ENCODE measurements at places on chromosomes 3 and 15. TPM values are rescaled to one million over a fixed set of nuclear protein-coding genes. Genes with fewer than 3 reads are reported as not detected.

TPRA1 gene
- 15.5 TPM for total RNA-seq

CCDC13 gene
- 5.1 TPM for total RNA-seq

KCNAB1 gene
- 23.8 TPM for total RNA-seq

STRA6 gene
- total RNA-seq, result 6.7 TPM

PHLDB2 gene
- total RNA-seq, result 5.8 TPM

TGM4 gene
- not detected for total RNA-seq

PCYT1A gene
- 35.8 TPM for total RNA-seq

LRTM1 gene
- total RNA-seq, result not detected

CFAP100 gene
- 6.5 TPM for total RNA-seq

COMMD2 gene
- 66.7 TPM for total RNA-seq

PIGZ gene
- 5.1 TPM for total RNA-seq

GUCA1C gene
- not detected for total RNA-seq

LACTB gene
- total RNA-seq, result 16.1 TPM

PRSS50 gene
- total RNA-seq, result not detected

PLSCR4 gene
- 30.2 TPM for total RNA-seq

PRR23B gene
- not detected for total RNA-seq

PLOD2 gene
- total RNA-seq, result 45.0 TPM

SOX14 gene
- total RNA-seq, result 1.4 TPM

TGM5 gene
- total RNA-seq, result not detected

GPR62 gene
- 0.46 TPM for total RNA-seq

NEIL1 gene
- total RNA-seq, result 17.1 TPM

CADM2 gene
- 172 TPM for total RNA-seq

CHL1 gene
- 745 TPM for total RNA-seq

IL16 gene
- 1.8 TPM for total RNA-seq

MFN1 gene
- total RNA-seq, result 98.7 TPM

ST8SIA2 gene
- total RNA-seq, result 61.8 TPM

CASR gene
- 0.69 TPM for total RNA-seq

SLC24A5 gene
- total RNA-seq, result 0.92 TPM

PIAS1 gene
- 23.8 TPM for total RNA-seq

TRA2B gene
- total RNA-seq, result 156 TPM

SPINK8 gene
- not detected for total RNA-seq

C3orf85 gene
- not detected for total RNA-seq

OIP5 gene
- total RNA-seq, result 3.9 TPM

SSR3 gene
- 116 TPM for total RNA-seq

ZNF662 gene
- total RNA-seq, result 16.6 TPM

LMOD3 gene
- 0.23 TPM for total RNA-seq

LRRK1 gene
- total RNA-seq, result 3.0 TPM

NLGN1 gene
- 99.4 TPM for total RNA-seq

IL17RC gene
- 4.8 TPM for total RNA-seq

C3orf22 gene
- not detected for total RNA-seq

TIGIT gene
- total RNA-seq, result not detected

WDR93 gene
- 2.1 TPM for total RNA-seq

KBTBD13 gene
- total RNA-seq, result not detected

MRAS gene
- total RNA-seq, result 80.5 TPM

SIDT1 gene
- total RNA-seq, result 19.6 TPM

Measured in diencephalon (tissue), 1 donor.